ENCODE measurements at places on chromosomes 3 and 15.

DNA sequence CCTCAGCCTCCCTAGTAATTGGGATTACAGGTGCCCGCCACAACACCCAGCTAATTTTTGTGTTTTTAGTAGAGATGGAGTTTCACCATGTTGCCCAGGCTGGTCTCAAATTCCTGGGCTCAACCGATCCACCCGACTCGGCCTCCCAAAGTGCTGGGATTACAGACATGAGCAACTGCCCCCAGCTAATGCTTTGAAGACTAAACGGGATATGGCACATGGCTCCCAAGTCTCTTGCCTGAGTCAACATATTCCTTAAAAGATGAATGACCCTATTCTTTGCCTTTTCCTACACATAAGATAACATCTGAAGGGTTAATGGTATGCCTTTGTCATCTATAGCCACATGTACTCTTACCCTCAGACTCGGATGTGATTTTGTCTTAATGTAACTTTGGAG lies 38.4 kb upstream of the NEDD4 start:
- DNase-seq: no peak

GRCh38 chr3:94285872-94286271 lies 223.0 kb downstream of the NSUN3 start:
- peak; percentile 1 for DNase-seq

DNA sequence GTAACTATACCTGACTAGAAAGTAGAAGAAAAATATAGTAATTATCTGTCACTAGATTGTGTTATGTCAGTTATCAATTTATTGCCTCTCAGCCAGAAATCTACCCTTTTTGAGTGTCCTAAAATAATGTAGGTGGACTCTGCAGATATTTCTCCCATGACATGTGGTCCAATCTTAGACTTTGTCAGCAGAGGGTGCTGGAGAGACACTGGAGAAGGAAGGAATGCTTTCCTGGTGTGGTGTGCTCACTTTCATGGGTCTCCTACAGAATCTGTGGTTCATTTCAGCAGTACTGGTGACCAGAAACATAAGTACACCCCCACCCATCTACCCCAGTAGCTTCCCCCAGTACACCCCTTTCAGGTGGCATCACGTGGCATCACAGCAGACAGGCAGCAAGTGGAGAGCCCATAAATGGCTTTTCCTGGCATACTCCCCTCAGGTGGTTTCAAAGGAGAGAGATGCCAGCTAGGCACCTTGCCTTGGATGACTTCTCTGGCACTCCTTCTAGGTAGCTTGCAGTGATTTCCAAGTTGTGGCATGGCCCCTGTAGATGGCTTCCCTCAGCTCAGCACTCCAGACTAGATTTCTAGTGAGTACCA lies 114.7 kb downstream of the GADL1 start:
- peak; percentile 60 for DNase-seq

- no peak for DNase-seq
Measured at GRCh38 chr3:41521010-41521655, 321.8 kb downstream of the CTNNB1 start.

DNA sequence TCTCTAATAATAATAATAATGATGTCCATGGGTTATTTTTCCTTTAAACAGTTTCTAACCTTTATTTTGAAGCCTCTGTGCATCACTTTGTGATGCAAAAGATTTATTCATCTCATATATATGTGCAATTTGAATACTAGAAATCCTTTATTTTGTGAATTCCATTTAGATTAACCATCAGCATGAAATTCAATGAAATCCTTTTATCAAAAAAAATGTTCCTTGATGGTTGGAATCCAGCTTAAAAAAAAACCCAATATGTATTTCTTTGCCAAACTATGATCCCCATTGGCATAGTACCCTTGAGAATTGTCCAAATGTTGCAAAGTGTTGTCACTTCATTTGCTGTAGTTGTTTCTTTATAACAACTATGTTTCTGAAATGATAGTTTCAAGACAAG lies 7.4 kb downstream of the TBC1D23 start:
- DNase-seq: no peak

GRCh38 chr3:137987723-137988122 lies 22.2 kb upstream of the CLDN18 start:
- DNase-seq: no peak

- DNase-seq: no peak
Measured at GRCh38 chr3:136626493-136626892, 125.7 kb downstream of the STAG1 start.

DNA sequence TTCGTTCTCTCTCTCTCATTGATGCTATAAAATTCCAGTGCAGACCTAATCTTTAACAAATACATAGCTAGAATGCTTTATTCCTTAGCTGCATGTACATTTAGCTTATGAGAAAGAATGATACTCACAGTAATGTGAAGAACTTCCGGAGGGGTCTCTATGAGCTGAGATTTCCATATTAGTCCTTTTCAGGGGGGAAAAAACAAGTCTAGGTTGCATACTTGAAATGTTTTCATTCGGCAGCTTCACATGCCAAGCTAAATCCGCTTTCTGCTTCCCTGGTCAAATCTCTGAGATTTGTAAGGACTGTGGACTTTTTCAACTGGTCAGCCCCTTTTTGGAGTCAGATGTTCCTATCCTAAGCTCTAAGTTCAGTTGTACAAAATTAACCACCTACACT lies 111.5 kb upstream of the COL8A1 start:
- peak; percentile 48 for DNase-seq

DNA sequence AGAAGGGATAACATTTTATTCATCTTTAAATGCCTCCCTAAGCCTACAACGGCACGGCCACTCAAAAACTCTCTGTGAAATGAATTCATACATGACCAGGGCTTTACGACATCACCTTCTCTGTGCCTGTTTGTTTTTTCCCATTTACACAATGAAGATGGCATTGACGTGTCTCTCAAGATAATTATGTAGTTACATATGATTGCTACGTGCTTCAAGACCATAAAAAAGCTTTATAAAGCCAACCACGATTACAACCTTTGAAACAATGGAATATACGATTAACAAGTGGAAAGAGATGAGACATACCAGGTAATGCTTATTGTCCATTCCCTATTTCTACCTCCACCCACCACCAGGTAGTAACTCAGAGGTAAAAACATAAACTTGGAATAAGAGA lies 168.4 kb downstream of the P3H2 start:
- DNase-seq: no peak

GRCh38 chr15:90022905-90023700 lies 22.0 kb downstream of the ZNF710 start:
- no peak for DNase-seq

DNA sequence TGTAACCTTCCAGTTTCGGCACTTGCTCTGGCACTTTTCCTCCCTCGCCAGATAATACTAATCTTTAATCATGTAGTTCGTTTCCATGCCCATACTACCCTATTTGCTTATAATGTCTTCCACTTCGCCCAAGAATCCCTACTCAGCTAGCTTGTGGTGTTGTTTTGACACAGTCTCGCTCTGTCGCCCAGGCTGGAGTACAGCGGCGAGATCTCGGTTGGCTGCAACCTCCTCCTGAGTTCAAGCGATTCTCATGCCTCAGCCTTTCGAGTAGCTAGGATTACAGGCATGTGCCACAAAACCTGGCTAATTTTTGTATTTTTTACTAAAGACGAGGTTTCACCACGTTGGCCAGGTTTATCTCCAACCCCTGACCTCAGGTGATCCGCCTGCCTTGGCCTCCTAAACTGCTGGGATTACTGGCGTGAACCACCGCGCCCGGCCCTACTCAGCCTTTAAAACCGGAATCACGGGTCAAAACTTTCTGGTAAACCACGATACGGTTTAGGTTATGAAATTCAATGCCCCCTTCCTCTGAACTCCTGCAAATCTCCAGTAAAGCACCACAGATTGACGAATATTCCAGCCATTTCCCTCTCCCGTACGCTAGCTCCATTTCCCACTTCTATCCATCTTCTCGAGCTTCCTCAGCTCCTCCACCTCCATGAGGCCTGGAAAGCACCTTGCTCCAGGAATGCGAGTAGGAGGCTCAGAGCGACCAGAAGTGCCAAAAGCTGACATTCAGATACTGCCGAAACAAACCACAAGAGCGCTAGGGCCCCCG lies 878 bp upstream of the RAD51 start:
- no peak for DNase-seq

GRCh38 chr3:125108833-125109535 lies 53.2 kb upstream of the HEG1 start:
- no peak for DNase-seq

DNA sequence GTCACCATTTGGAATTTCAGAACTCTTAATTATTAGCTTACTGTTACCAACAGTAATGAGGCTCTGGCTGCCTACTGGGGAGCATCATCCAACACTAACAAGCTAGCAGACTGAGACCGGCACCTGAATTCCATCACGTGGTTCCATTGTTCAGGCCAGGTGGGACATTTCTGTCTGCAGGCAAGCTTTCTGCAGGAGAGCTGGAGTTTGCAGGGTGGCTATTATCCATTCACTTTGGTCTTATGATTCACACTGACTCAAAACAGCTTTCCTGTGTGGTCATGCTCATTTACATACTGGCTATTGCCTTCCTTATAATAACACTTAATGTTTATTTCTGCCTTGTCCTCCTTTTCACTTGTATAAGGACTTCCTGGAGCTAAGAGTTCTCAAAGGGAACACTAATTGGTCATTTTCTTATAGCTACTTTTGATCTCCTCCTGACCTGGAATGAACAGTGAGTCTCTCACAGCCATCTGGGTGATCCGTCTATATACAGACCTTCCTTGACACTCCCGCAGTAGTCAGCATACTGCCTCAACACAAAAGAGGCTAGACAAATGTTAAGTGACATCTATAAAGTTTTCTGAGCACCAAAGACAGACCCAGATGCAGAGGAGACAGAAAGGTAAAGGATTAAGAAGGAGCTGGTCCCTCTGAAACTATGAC lies 695.4 kb downstream of the FHIT start:
- no peak for DNase-seq

DNA sequence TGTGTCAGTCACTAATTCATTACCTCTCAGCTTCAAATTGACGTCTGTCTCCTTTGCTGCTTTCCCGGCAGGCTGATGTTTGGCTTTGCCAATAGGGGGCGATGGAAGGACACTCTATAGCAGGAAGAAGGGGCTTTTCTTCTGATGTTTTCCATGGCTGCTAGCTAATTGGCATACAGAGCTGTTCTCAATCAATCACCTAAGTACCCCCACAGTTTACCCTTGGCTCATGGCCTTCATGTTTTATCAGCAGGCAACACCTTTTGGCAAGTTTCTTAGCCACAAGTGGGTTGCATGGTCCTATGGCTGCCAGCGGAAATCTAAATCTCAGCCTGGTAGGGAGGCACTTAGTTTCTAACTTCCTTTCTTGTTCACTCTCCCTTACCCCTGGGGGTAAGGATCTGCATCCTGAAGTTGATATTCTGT lies 45.0 kb downstream of the ESYT3 start:
- peak; percentile 56 for DNase-seq

- peak; percentile 16 for DNase-seq
Measured at GRCh38 chr3:183428447-183429211, at the start of gene MCF2L2. Gene MCF2L2, minus strand, starts transcription at chr3:183428619. Its CDS starts 642 bp downstream, at chr3:183427977.

DNA sequence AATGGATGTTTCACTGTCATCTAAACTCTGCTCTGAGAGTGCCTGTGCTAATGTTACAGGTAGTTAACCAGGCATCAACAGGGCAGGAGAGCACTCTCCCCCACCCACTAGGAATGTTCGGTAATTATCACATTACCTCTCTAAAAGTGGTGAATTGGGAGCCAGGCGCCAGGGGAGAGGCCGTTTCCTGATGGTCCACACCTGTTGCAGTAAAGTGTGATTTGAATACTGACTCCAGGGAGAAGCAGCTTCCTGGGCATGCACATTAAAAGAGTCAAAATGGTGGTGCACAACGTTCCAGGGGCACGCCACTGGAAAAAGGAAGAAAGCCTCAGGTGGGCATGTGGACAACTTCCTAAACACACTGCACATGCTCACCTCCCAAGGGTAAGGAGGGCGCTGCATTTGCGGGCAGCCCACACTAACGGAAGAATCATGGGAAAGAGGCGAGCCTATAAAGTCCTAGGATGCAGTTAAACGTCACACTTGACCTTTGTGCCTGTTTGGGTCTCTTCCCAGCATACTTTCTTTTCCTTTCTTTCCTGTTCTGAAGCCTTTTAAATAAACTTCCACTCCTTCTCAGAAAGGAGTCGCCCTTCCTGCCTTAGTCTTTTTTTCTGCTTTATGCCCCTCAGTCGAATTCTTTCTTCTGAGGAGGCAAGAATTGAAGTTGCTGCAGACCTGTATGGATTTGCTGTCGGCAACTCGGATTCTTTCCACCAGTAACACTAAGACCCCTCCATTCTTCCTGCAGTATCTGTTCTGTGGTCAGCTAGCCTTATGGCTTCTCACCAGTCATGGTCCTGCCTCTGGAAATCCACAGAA lies 28.9 kb upstream of the GPD1L start:
- peak; percentile 47 for DNase-seq

- DNase-seq: peak; percentile 45
Measured at GRCh38 chr3:159252772-159253384, 451.0 kb downstream of the MFSD1 start.

GRCh38 chr3:49716169-49716568 lies 3.3 kb downstream of the AMIGO3 start:
- DNase-seq: no peak
